ENCODE measurements at places on chromosomes 1 and 21. TPM values are rescaled to one million over a fixed set of nuclear protein-coding genes. Genes with fewer than 3 reads are reported as not detected.

DNA sequence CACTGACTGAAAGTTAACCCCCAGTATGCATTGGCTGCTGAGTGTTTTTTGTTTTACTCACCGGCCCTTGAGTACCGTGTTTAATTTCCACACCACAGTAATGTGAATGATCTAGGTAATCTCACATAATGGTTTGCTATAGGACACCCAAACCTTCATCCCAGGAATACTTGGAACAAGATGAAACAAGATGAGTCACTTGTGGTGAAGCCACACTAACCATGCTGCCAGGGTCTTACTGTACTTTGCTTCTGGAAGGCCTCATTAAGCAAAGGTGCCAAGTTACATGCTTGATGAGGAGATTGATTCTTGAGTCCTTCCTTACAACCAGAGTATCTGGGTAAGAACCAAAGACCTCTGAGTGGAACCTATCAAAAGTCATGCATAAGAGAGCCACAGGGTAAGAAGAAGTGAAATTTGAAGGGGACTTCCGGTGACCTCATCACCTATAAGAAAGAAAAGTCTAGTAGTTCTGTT, 163.3 kb downstream of the NRIP1 start:
- H3K4me1 ChIP-seq: peaks cover 11% of the 10 kb centered on the region
- no peaks in the 10 kb centered on the region for H3K36me3 ChIP-seq
- DNase-seq: no peak
- no peak overlapping the region for H3K27ac ChIP-seq
- no peak overlapping the region for H3K4me3 ChIP-seq

- no peaks in the 10 kb centered on the region for H3K36me3 ChIP-seq
- H3K27ac ChIP-seq: no peak overlapping the region
- no peaks in the 10 kb centered on the region for H3K4me1 ChIP-seq
- DNase-seq: no peak
- peaks cover 79% of the 10 kb centered on the region for H3K27me3 ChIP-seq
Observed at GRCh38 chr1:202987922-202988583, 19.1 kb upstream of the TMEM183A start.

DNA sequence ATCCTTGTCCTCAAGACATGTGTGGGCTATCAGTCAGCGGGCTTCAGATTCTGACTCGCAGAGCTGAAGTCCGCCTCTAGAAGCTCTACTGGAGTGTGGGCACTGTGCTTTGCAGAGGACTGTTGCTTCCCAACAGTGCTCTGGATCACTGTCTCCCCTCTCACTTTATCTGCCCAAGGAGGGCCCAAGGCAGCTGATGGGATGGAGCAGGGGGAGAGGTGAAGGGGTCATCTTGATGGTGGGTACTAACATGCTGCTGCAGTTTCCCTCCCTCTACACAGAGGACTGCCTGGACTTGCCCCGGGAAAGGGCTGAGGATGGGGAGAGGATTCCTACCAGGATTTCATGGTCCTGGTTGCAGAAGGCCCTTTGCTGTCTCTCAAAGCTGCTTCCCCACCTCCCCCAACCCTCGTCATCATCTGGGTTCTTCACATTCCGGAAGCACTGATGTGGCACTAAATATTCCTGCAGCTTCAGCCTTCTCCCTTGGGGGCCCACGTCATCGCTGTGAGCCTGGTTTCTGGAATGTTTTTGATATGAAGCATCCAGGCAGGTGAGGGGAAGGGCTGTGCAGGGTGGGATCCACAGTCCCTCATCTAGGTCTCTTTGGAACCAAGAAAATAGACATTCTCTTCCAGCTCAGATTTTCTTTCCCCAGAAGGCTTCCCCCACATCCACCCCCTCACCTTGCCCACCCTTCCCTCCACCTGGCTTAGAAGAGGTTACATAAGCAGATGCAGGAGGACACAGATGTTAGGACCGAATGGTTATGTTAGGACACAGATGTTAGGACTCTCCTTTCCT, 23.2 kb downstream of the NUAK2 start:
- no peaks in the 10 kb centered on the region for H3K27me3 ChIP-seq
- no peak for DNase-seq
- peak overlapping the region; percentile 93 for H3K27ac ChIP-seq
- peaks cover 79% of the 10 kb centered on the region for H3K4me1 ChIP-seq

DNA sequence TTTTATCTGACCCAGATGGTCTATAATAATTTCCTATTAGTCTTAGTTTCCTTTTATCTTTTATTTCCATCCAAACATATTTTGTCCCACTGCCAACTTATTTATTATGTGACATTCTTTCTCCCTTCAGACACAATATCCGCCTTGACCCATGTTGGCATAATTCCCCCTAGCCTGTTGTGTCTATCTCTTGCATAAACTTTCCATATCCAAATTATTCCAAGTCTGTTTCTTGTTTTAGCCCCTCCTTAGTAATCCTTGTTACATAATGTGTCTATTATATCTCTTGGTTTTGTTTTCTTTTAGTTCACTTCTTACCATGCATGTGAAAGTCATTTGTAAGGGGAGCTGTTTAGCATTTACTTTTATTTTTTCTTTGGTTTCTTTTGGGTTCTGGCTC, 81.6 kb upstream of the CACHD1 start:
- no peaks in the 10 kb centered on the region for H3K36me3 ChIP-seq
- H3K27me3 ChIP-seq: peaks cover 25% of the 10 kb centered on the region
- no peak overlapping the region for H3K27ac ChIP-seq
- H3K4me3 ChIP-seq: no peak overlapping the region
- no peaks in the 10 kb centered on the region for H3K4me1 ChIP-seq

- no peak for DNase-seq
- peaks cover 60% of the 10 kb centered on the region for H3K27me3 ChIP-seq
- no peak overlapping the region for H3K4me3 ChIP-seq
- H3K4me1 ChIP-seq: no peaks in the 10 kb centered on the region
- no peak overlapping the region for H3K27ac ChIP-seq
- no peaks in the 10 kb centered on the region for H3K36me3 ChIP-seq
Observed at GRCh38 chr1:34876406-34876805, 16.9 kb upstream of the SMIM12 start.

- H3K36me3 ChIP-seq: no peaks in the 10 kb centered on the region
- no peak overlapping the region for H3K27ac ChIP-seq
- H3K4me3 ChIP-seq: no peak overlapping the region
- H3K4me1 ChIP-seq: peaks cover 77% of the 10 kb centered on the region
Observed at GRCh38 chr1:109786531-109787021, 22.9 kb upstream of the EPS8L3 start.

- DNase-seq: no peak
- H3K27ac ChIP-seq: peak overlapping the region; percentile 65
- no peaks in the 10 kb centered on the region for H3K36me3 ChIP-seq
- no peaks in the 10 kb centered on the region for H3K27me3 ChIP-seq
- H3K4me3 ChIP-seq: no peak overlapping the region
Observed at GRCh38 chr1:178537382-178538090, 24.6 kb downstream of the TEX35 start.

DNA sequence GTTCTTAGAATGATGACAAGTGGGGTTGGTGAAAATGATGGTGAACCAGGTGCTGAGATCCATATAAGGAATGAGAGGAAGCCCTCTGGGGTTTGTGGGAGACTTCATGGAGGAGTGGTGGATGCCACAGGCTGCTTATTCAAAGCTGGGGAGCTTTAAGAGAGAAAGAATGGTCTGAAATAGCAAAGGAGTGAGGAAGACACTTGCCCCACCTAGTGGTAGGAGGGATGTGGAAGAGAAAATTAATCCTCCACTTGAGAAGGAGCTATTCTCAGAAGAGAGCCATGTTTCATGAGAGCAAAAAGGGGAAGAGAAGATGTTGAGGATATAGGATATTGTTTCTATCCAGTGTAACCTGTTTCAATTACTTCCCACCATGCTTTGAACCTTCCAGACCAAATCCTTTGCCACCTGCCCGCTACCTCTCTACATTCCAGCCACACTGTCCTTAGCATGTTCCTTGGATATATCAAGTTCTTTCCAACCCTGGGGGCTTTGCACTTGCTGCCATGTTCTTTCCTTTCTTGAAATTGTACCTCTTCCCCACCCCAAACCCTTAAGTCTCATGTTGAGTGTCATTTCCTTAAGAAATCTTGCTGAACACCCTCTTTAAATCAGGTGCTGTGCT, 19.6 kb upstream of the ZNF648 start:
- peaks cover 7% of the 10 kb centered on the region for H3K27me3 ChIP-seq
- H3K36me3 ChIP-seq: no peaks in the 10 kb centered on the region
- peak; percentile 32 for DNase-seq
- peaks cover 7% of the 10 kb centered on the region for H3K4me1 ChIP-seq
- no peak overlapping the region for H3K4me3 ChIP-seq

DNA sequence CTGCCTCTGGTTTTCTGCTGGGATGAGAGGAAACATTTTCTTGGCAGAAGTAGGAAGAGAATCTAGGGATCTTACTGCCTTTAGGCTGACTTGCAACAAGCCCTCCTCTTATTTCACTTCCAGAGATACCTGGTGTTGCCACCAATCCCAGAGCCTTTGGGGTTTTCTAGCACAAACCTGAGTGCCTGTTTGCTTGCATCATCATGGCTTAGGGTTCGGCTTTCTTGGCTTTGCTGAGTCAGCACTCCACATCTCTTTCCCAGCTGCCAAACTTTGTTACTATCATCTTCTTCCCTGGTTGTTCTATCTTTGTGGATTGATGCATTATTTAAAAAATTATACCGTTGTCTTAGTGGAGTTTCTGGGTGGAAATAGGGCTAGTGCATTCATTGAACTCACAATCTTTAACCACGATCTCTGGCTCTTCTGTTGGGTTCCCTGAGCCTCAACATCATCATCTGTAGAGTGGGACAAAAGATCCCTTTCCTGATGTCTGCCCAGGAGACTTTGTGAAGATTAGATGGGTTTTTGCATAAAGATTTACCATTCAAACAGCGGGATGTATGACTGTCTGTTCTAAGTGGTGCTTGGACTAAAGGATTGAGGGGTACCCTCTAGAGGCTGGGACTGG, 76.6 kb upstream of the SELENON start:
- no peak overlapping the region for H3K27ac ChIP-seq
- H3K36me3 ChIP-seq: peaks cover 11% of the 10 kb centered on the region
- peaks cover 18% of the 10 kb centered on the region for H3K27me3 ChIP-seq
- H3K4me1 ChIP-seq: peaks cover 36% of the 10 kb centered on the region
- DNase-seq: no peak

- peaks cover 44% of the 10 kb centered on the region for H3K4me1 ChIP-seq
- H3K36me3 ChIP-seq: no peaks in the 10 kb centered on the region
- no peak for DNase-seq
- no peaks in the 10 kb centered on the region for H3K27me3 ChIP-seq
- H3K27ac ChIP-seq: peak overlapping the region; percentile 77
- peak overlapping the region; percentile 36 for H3K4me3 ChIP-seq
Observed at GRCh38 chr1:165842671-165843129, 15.3 kb downstream of the UCK2 start.

- no peak overlapping the region for H3K4me3 ChIP-seq
- H3K27me3 ChIP-seq: no peaks in the 10 kb centered on the region
- peaks cover 24% of the 10 kb centered on the region for H3K4me1 ChIP-seq
- H3K27ac ChIP-seq: no peak overlapping the region
- H3K36me3 ChIP-seq: no peaks in the 10 kb centered on the region
Observed at GRCh38 chr1:195594773-195595172, 1013.5 kb downstream of the KCNT2 start.

DNA sequence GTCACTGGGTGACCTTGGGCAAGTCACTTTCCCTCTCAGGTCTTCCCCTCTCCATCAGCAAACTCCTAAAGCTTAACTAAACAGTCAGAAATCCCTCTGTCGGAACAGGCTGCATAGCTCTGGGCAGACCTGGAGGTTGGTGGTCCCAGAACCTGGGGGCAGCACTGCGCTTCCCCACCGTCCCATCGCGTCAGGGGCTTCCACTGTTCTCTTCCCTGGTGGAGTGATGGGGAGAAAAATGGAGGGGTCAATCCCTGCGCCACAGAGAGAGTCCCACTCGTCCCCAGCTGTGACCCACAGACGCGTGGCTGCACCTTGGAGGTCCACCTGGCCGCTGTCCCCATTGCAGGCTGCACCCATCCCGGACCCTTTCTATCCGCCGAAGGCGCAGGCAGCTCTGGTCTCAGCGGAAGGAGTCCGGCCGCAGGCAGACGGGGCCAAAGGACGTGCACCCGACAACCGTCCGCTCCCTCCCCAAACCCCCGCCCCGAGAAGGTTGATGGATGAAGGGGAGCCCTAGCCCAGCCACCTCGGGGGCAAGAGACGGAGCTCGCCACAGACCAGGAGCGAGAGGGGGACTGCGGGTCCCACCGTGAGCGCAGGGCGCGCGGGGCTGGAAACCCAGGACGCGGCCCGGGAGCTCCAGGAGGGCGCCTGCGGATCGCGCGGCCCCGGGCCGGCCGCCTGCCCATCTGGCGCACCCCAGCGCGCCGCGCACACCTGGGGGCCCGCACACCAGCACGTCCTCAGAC, 588 bp upstream of the WNT3A start:
- H3K27ac ChIP-seq: no peak overlapping the region
- DNase-seq: peak; percentile 80
- peaks cover 10% of the 10 kb centered on the region for H3K4me1 ChIP-seq
- H3K27me3 ChIP-seq: peaks cover 81% of the 10 kb centered on the region
- peak overlapping the region; percentile 26 for H3K4me3 ChIP-seq

DNA sequence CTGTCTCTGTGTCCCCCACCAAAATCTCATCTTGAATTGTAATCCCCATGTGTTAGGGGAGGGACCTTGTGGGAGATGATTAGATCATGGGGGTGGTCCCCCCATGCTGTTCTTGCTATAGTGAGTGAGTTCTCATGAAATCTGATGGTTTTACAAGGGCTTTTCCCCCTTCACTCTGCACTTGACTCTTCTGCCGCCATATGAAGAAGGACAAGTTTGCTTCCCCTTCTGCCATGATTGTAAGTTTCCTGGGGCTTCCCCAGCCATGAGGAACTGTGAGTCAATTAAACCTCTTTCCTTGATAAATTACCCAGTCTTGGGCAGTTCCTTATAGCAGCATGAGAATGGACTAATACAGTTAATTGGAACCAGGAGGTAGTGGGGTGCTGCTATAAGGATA, 137.1 kb upstream of the RAB4A start:
- H3K27me3 ChIP-seq: peaks cover 50% of the 10 kb centered on the region
- no peak for DNase-seq
- no peak overlapping the region for H3K4me3 ChIP-seq
- H3K4me1 ChIP-seq: no peaks in the 10 kb centered on the region

DNA sequence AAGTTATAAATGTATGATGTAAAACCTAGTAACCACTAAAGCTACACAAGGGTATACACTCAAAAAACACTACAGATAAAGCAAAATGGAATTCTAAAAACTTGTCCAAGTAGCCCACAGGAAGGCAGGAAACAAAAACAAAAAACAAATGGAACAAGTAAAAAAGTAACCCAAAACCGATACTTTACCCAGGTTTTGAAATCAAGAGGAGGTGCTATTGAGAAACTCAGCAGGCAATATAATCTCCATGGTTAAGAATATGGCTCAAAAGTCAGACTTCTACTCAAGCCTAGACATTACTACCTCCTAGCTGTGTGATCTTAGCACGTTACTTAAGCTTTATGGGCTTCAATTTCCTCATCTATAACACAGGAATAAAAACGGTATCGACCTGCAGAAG, 13.3 kb downstream of the RBBP5 start:
- H3K4me3 ChIP-seq: no peak overlapping the region
- DNase-seq: no peak
- no peaks in the 10 kb centered on the region for H3K27me3 ChIP-seq
- no peak overlapping the region for H3K27ac ChIP-seq
- peaks cover 32% of the 10 kb centered on the region for H3K36me3 ChIP-seq
- H3K4me1 ChIP-seq: no peaks in the 10 kb centered on the region

GRCh38 chr21:42396799-42397745, 1.2 kb upstream of the TMPRSS3 start:
- no peak overlapping the region for H3K4me3 ChIP-seq
- no peak overlapping the region for H3K27ac ChIP-seq
- H3K27me3 ChIP-seq: peaks cover 14% of the 10 kb centered on the region
- H3K4me1 ChIP-seq: peaks cover 36% of the 10 kb centered on the region

The PLPP3 gene
- total RNA-seq: 157 TPM

The OR2T2 gene
- total RNA-seq: not detected

The HMGCS2 gene
- total RNA-seq: not detected

The CYP4Z1 gene
- total RNA-seq: not detected

The VAV3 gene
- not detected for total RNA-seq

The ALX3 gene
- total RNA-seq: not detected

Measured in osteocyte (in vitro differentiated cells).